ENCODE measurements at places on chromosomes 4 and X.

DNA sequence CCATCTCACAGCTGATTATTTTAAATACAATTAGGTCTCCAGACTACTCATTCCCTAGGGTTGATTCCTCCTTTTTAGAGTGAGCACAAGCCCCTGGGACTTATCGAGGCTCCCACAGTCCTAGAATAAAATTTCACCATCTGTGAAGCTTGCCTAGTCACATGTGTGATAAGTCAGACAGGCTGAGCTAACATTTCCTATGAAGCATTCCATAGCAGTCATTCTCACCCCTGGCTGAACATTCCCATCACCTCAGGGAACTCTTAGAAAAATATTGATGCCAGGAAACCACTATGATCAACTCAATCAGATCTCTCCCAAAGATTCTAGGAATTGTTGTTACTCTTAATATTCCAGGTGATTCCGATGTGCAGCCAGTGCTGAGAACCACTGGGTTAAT is 37.7 kb downstream of the ARHGEF9 start:
- DNase-seq, result no peak

GRCh38 chr4:2246384-2247127 is 4.6 kb upstream of the HAUS3 start:
- DNase-seq, result no peak

DNA sequence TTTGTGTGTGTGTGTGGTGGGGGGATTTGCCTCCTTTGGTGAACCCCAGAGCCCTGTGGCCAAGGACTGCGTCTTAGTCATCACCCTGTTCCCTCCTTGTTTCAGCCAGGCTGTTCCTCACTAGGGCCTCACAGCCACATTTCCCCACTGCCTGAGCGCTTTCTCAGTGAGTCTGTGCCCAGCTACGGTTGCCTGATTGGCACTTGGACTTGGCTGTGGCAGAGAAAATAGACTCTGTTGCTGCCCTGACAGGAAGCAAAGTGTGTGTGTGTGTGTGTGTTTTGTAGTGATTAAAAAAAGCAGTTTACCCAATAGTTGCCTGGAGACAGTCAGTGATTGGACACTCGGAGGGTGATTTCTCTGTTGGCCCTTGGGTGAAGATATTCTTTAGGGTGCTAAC is 113.0 kb downstream of the UCHL1 start:
- no peak for DNase-seq

DNA sequence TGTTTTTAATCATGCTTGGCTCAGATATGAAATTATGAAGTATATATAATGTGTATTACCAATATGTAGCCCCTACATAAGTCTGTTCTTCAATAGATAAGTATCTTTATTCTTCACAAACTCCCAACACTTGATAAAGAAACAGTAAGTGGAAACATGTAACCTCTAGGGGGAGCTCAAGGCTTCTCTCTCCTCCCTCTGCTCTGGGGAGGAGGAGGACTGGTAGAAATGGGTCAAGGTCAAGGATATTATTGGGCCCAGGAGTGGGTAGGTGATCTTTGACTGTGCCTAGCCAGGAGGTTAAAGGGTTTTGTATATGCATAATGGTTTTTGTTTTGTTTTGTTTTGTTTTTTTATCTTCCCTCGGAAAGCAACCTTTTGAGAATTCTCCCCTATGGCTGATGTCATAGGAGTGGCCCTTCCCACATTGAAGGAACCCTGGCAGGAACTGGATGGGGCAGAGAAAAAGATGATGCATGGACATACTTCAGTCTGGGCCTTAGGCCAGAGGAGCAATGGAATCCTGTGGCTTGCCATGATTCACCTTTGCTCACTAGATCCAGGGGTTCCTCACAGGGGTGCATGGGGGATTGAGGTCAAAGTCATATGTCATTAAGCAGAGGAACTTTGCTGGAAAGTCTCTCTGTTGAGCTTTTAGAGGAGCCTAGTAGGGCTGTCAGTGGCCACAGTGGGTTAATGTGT is 460.3 kb downstream of the MID1IP1 start:
- DNase-seq, result peak; percentile 67

DNA sequence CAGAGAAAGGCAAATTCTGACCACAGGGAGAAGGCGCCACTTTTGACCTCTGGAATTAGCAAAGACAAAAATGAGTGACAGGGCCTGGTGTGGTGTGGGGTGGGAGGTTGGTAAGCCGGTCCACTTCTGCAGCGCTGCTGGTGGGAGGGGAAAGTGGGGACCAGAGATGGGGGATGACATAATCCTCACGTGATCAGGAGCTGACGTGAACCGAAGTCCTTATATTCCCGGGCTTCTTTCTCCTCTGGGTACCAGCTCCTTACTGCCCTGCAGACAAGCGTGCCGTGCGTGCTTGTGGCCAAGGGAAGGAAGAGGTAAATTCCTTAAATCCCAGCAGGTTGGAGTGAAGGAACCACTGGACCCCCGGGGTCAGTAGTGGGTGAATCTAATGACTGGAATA is at the start of gene TCEAL7:
TCEAL7 (plus strand) TSS at position 249 of the 400 bp plus-strand sequence. CDS start 1,165 bp downstream, outside the sequence.
- DNase-seq, result no peak

DNA sequence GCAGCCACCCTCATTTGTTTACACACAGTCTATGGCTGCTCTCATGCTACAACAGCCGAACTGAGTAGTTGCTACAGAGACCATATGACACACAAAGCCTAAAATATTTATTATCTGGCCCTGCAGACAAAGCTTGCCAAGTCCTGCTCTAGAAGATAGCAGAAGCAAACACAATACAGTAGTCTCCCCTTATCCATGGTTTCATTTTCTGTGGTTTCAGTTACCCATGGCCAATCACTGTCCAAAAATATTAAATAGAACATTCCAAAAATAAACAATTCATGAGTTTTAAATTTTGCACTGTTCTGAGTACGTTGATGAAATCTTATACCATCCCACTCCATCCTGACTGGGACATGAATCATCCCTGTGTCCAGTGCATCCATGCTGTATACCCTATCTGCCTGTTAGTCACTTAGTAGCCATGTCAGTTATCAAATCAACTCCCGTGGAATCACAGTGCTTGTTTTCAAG is 40.2 kb upstream of the ZNF81 start:
- peak; percentile 11 for DNase-seq

DNA sequence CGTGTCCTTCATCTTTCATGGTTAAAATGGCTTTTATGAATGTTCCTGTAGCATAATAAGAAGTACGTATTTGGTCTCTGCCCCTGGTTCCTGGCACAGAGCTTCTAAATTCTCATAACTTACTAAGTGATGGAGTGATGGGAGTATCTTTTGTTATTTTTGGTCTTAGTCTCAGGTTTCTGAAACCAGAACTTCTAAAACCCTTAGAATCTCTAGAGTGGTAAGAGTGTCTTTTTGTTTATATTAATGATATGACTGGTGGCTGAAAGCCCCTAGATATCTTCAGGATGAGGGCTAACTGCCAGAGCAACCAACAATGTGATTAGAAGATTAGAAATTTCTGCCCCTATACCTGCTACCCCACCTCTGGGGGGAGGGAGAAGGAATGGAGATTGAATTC is 45.8 kb upstream of the BBS12 start:
- DNase-seq, result no peak

DNA sequence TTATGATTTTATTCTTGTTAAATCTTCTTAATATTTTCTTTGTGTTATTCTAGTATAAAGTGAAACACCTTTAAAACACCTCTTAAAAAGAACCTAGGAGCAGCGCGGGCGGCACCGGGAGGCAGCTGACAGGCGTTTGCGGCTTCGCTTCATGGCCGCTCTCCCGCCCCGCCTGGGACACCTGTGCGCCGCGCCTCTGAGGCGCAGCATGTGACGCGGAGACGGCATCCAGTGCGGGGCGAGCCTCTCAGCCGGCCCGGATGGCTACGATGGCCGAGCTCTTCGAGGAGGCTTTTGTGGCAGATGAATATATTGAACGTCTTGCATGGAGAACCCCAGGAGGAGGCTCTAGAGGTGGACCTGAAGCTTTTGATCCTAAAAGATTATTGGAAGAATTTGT is 1592.7 kb downstream of the TECRL start:
- no peak for DNase-seq

- DNase-seq, result peak; percentile 31
Observed at GRCh38 chr4:168879188-168879587, 130.9 kb downstream of the CBR4 start.

DNA sequence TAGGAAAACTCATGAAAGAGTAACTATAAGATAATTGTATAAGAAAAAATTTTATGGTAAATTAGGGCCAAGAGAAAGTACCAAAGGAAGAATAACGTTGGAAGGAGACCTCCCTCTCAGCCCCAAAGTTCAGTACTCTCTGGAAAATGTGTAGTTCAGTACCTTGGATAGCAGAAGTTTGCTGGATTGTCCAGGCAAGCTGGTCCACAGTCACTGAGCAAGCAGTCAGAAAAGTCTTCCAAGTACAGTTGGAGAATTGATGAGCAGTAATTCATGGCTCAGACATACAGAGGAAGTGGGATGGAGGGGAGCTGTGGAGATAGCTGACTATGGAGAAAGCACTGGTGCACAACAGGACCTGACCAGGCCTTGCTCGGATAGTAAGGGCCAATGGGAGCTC is 598.2 kb upstream of the NDST4 start:
- no peak for DNase-seq

DNA sequence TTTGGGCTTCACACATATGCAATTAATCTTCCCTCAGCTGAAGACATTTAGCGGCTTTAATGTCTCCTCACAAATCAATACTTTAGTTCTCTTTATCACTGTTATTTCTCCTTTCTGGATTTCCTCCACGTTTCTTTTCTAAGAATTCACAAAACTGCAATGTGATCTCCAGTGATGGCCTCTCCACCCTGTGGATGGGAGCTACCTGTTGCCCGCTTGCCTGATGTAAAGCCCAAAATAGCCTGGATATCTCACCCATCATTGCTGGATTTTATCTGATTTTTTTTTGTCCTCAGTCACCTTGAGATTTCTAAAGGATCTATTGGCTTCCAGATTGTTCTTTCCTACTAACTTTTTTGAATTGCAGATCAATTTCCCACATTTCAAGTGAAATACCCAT is 129.3 kb upstream of the FAM241A start:
- DNase-seq, result no peak

DNA sequence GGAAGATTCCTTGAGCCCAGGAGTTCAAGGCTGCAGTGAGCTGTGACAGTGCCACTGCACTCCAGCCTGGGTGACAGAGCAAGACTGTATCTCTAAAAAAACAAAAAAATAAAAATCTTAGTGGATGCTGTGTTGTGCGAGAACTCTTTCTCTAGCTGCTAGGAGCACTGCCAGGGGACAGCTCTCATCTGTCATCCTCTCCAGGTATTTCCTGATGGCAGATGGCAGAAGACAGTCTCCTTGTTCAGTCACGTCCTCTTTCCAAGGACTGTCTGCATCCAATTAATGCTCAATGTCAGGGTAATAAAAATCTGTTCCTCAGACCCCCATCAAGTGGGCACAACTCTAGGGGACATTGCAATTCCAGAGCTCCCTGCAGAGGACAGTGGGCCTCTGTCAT is 29.2 kb downstream of the PPM1K start:
- DNase-seq, result no peak

- peak; percentile 25 for DNase-seq
Observed at GRCh38 chr4:107853444-107854355, 29.0 kb downstream of the SGMS2 start.

- DNase-seq, result no peak
Observed at GRCh38 chr4:8396762-8397406, 43.6 kb downstream of the ACOX3 start.

DNA sequence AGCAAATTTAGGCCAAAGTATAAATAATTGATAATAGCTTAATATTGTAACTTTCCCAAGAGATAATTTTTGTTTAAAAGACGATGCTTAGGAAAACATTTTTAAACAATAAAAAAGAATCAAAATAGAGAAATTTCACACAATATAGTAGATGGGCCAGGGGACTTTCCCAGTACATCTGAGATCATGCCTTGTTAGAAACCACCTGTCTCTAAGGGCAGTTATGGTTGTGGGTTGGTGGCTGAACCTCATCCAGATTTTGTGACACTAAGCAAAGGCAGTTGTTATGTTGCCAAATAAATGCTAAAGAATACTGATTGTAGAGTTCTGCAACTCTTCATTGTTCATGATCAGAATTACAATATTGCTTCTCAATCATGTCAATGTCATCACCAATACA is 270.6 kb downstream of the BANK1 start:
- DNase-seq, result no peak

GRCh38 chrX:139766545-139766983 is 58.6 kb upstream of the MCF2 start:
- DNase-seq, result peak; percentile 7

DNA sequence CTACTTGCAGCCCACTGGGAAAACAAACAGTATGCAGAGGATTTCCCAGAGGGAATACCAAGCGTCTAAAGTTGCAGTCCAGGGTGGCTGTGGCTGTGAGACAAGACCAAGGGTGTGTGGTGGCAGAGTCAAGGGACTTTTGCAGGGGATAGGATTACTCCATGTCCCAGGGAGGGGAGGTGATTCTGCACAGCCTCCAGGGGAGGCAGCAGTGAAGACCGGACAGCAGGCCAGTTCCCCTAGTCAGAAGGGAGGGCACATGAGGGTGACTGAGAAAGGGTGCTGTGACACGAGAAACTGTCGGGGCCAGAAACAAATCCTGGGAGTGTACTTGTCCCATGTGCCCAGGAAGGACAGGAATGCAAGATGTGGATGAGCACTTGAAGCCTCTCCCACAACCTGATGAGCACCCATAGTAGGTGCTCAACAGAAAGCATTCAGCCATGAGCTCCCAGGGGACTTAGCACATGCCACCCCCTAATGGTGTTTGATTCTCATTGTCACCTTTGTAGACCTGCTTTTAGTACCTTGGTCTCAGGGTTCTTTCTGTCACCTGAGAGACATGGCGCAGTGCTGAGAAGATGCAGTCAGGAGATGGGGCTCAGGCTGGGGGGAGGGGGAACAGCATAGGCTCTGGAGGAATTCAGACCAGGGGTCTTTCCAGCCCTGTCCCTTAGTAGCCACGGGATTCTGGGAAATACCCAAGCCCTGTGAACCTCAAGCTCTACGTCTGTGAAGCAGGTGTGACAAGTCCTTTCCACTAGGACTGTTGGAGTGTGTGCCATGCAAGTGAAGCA is 18.1 kb upstream of the HSFX3 start:
- no peak for DNase-seq

DNA sequence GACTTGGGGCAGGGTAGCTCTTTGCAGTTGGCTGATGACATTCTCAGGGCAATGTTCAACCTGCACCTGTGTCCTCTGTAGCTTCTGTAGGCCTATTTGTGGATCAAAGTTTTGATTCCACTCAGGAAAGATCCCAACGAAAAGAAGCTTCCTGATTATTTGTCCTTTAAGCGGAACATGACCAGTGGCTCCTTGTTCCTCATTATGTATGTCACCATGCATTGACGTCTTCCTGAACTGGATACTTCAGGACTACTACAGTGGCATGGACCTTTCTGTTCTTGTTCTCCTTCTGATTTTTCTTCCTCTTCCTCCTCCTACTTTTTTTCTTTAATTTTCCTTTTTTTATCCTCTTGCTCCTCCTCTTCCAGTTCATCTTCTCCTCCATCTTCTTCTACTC is 62.4 kb downstream of the NBDY start:
- DNase-seq, result peak; percentile 16

- no peak for DNase-seq
Observed at GRCh38 chrX:39519566-39520301, 578.0 kb downstream of the BCOR start.

- no peak for DNase-seq
Observed at GRCh38 chrX:9765072-9765736, 443 bp downstream of the GPR143 start.

- no peak for DNase-seq
Observed at GRCh38 chr4:10701702-10702460, 17.3 kb upstream of the CLNK start.

Data from inflammatory macrophage treated with lipopolysaccharide for 1 hour (primary cell).